ENCODE measurements at places on chromosomes 7 and 10. TPM values are rescaled to one million over a fixed set of nuclear protein-coding genes. Genes with fewer than 3 reads are reported as not detected.

GRCh38 chr10:71725998-71726579 is 6.5 kb upstream of the C10orf105 start:
- peaks cover 25% of the 10 kb centered on the region for H3K4me1 ChIP-seq
- no peaks in the 10 kb centered on the region for H3K27me3 ChIP-seq
- H3K4me3 ChIP-seq, result no peak overlapping the region
- H3K36me3 ChIP-seq, result no peaks in the 10 kb centered on the region
- no peak overlapping the region for H3K27ac ChIP-seq

DNA sequence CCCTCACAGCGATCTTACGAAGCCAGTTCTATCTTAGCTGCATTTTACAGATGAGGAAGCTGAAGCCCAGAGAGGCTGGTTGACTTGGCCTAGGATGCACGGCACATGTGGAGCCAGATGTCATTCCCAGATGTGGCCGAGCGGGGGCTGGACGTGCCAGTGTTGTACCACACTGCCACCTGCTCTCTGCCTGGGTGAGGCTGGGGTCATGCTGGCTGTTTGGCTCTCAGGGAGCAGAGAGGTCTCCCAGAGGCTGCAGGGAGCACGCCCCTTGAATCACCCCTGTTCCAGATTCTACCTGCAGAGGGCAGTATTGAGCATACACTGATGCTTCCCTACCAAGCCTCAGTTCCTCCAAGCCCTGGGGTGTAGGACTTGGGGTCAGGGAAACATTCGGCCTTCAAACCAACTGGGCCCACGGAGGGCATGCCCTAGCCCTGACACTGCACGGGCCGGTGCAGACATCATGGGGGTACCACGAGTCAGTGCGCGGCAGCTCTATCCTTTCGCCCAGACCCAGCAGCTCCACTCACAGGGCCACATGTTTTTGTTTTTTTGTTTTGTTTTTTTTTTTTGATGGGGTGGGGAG is 3.8 kb upstream of the GTF2IRD1 start:
- H3K27ac ChIP-seq, result no peak overlapping the region
- H3K4me3 ChIP-seq, result no peak overlapping the region
- no peaks in the 10 kb centered on the region for H3K36me3 ChIP-seq
- H3K4me1 ChIP-seq, result peaks cover 17% of the 10 kb centered on the region

DNA sequence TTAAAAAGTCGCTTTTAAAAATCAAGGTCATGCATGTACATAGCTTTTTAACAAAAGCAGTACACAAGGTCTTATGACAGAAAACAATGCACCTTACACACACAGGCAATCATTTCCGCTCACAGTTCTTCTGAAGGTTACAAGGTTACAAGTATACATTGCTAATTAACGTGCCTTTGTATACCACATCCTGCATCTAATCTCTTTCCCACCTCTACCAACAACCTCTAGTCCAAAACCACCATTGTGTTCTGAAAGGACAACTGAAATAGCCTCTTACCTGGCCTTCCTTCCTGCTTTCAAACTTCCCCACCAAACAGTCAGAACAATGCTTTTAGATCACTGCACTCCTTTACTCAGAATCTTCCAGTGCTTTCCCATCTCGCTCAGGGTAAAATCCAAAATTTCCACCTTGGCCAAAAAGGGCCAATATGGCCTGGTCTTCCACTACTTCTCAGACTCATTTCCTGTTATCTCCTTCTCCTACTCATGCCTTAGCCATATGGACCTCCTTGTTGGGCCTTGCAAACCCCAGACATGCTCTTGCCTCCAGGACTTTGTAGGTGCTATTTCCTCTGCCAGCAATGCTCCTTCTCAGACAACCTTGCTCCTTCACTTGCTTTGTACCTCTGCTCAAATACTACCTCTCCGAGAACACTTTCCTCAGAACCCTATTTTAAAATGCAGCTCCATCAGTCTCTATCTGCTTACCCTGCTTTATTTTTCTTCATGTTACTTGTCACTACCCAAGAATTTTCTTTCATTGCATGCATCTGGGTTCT is 205.4 kb downstream of the DNAJC1 start:
- no peak for DNase-seq
- H3K36me3 ChIP-seq, result no peaks in the 10 kb centered on the region

GRCh38 chr10:60144099-60144498 is 237.7 kb upstream of the CCDC6 start:
- no peak overlapping the region for H3K27ac ChIP-seq
- peaks cover 23% of the 10 kb centered on the region for H3K4me1 ChIP-seq
- H3K36me3 ChIP-seq, result no peaks in the 10 kb centered on the region
- no peak overlapping the region for H3K4me3 ChIP-seq
- DNase-seq, result no peak
- H3K27me3 ChIP-seq, result no peaks in the 10 kb centered on the region

ANKRD22 gene
- 13.5 TPM for total RNA-seq

All from body of pancreas (tissue), 4 donors.